Progenitor cell of endocrine pancreas (in vitro differentiated cells): ENCODE measurements at places on chromosomes 1 and 21.

GRCh38 chr21:44614961-44615391 lies 3.1 kb downstream of the KRTAP10-8 start:
- DNase-seq, result no peak

GRCh38 chr21:39332175-39332574 lies 16.7 kb downstream of the HMGN1 start:
- no peak for DNase-seq

DNA sequence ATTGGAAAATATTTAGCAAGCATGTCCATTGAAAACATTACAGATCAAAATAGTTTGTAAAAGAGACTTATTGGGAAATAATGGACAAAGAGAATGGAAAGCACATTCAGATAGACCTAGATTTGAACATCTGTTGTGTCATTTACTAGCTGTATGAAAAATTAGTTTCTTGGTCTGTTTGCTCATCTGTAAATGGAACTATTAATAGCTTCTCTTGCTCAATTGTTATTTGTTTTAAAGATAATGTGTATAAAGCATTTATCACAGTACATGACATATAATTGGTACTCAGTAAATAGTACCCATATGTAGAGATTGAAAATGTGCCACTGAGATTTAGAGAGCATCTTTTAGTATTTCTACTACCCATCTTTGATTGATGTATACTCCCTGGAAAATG lies 25.9 kb downstream of the RPAP2 start:
- DNase-seq, result no peak

- DNase-seq, result no peak
Measured at GRCh38 chr1:42970143-42970542, 11.5 kb upstream of the SLC2A1 start.

- DNase-seq, result no peak
Measured at GRCh38 chr1:169196161-169196560, 89.7 kb downstream of the ATP1B1 start.

DNA sequence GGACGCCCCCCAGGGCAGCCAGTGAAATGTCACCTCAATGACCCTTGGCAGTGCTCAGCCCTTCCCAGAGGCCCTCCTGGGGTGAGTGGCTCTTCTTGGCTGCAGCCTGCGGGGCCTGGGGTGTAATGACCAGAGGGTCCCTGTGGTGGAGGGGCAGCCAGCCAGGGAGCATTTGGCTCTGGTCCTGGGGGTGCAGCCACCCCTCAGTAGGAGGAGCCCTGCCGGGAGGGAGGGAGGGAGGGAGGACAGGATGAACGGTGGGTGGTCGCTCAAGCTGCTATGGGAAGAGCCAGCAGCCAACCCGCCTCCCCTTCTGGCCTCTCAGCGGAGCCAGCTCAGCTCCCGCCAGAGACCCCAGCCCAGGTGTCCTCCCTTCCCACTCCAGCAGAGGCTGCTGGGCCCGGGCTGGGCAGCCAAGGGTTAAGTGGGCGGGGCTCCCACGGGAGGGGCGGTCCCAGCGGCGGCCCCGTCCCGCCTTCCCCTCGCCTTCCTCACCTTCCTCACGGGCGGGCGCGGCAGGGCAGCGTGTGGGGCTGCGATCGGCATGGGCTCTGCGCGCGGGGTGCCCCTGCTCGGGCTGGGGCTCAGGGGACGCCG lies 9.0 kb upstream of the PLCH2 start:
- no peak for DNase-seq

DNA sequence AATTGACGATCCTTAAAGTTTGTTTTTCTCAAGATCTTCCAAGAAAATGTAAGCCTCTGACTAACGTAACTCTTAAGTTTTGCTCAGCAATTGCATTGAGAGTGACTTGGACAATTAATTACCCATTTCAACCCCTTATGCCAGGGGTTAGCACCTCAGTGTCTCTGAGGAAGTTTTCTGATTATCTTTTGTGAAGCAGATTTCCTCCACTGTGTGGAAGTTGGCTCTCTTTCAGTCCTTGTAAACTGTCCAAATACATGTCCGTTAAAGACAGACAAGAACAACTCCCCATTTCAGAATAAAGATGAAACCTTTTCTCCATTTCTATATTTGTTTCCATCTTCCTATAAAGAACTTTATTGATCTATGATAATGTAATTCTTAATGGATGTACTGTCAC lies 296.4 kb upstream of the FMN2 start:
- no peak for DNase-seq

GRCh38 chr1:84259376-84259775 lies 42.1 kb upstream of the SAMD13 start:
- DNase-seq, result no peak

- DNase-seq, result no peak
Measured at GRCh38 chr1:36965275-36966159, 68.8 kb downstream of the GRIK3 start.

DNA sequence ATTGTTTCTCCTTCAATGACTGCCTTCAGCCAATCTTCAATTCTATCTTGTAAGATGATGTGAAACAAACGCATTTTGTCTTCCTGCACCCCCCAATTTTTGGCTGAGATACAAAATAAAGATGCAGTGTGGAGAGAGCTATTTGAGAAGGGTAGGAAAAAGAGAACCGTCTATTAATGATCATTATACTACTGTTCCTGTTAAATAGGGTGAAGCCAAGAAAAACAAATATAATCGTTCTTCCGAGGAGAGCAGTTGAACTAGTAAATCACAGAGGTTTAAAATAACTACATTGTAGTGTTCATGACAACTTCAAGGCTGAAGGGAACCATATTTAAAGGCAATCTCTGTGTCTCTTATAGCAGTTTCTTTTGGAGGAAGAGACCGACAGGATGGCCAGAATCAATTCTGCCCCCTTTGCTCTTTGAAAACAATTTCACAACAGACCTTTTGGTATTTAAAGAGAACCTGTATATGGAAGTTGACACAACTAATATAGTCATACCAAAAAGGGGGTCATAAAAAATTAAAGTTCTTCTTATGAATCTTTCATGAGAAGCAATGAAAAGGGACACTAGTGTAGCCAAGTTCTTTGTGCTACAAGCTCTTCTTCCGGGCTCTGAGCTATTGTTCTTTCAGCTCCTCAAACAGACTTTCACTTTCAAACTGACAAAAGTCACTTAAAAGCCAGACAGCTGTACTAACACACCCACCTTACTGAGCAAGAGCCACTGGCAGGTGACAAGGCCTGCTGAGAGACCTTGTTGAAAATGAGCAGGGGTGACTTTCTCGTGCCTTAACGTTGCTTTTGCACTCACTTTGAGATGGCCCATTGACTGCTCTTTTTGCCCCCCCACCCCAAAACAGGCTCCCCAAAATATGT lies 30.9 kb downstream of the PROX1 start:
- DNase-seq, result no peak

DNA sequence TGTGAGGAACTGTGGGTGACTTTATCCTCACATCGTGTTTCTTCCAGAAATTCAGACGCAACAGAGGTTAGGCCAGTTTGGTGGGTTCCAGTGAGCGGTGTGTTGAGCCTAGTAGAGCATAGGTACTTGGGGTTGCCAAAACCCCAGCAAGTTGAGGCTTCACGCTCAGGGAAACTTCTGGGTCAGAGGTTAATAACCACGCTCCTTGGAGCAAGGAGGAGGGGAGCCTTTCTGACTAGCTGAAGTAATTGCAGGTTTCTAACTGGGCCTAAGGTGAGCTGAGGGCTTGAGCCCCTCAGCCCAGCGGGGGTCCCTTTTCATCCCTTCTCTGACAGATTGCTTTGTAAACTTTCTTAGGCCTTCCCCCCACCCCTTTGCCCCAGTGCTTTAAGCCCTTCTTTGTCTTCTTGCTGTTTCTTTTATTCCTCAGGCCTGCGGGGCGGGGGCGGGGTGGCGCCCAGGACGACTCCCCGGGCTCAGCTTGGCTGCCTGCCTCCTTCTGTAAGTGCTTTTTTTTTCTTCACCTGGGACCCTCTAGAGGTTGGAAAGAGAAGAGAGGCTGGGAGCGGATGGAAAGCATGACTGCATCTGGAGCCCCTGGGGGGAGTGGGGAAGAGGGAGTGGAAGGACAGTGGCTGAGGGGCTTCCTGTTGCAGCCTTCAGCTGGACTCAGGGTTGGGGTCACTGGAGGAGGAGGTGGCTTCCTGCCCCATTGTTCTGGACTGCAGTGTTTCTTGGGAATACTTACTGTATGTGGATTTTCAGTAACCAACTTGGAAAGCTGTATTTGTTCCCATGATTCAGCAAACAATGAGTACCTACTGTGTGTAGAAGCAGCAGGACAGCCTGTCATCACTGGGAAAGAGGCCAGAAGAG lies 1.3 kb upstream of the ZNF436 start:
- peak; percentile 15 for DNase-seq

DNA sequence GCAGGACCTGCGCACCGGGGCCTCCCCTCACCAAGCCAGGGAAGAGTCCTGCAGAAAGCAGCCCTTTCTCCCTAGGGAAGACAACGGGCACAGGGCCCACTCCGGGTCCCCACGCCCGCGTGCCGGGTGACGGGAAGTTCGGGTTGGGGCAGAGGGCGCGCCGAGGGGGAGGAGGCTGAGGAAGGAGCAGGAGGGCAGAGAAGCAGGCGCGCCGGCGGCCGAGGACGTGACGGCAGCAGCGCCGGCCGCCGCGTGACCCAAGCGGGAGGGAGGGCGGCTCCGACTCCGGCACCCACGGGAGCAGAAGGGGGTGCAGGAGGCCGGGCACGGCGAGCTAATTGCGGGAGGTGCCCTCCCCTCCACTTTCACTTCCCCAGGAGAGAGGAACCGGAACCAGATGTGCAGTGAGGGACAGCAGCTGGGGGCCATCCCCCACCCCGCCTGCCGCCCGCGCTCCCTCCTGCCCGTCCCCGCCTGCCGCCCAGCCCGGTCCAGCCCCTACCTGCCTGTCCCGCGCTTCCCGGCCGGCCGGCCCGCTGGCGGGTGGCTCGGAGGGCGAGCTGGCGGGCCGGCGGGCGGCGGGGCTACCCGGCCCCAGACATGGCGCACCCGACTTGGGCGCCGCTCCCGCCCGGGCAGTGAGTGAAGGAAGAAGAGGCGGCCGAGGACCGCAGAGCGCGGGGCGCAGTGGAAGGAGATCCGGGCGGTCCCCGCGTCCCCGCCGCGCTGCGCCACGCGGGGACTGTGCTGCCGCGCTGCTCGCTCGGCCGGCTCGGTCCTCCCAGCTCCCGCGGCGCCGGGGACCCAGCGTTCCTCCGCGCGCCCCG lies 510 bp downstream of the DENND4B start:
- peak; percentile 35 for DNase-seq

- no peak for DNase-seq
Measured at GRCh38 chr21:31194510-31195293, 149.4 kb downstream of the TIAM1 start.

- no peak for DNase-seq
Measured at GRCh38 chr21:40053007-40053406, 185.8 kb downstream of the PCP4 start.

GRCh38 chr1:26070296-26070962 lies 3.0 kb upstream of the TRIM63 start:
- no peak for DNase-seq

GRCh38 chr1:205205055-205205454 lies 6.4 kb downstream of the DSTYK start:
- no peak for DNase-seq

DNA sequence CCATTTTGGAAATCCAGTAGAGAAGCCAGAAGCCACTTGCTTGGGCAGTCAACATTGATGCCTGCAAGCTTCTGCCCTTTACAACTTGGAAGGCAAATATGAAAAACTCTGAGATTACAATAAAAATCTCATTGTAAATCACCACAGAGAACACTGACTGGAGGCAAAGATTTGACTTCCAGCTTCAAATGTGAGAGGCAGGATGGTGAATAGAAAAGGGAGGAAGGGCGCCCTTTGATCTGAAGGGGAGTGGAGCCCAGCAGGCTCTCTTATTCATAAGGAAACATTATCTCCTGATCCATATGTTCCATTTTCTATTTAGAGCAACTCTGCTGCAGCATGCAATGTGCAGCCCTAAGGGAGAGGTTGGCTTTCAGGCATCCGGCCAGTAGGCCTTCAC lies 348.3 kb downstream of the AJAP1 start:
- no peak for DNase-seq

DNA sequence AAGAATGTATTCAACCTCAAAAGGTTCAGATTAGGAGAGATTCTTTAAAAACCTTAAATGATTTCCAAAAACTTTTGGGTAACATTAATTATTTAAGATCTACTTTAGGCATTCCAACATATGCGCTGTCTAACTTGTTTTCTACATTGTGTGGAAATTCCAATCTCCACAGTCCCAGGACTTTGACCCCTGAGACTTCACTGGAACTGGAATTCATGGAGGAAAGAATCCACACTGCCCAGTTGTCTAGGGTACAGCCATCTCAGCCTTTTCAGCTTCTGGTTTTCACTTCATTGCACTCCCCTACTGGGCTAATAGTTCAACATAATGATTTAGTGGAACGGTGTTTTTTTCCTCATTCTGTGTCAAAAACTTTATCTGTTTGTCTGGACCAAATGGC lies 161.5 kb downstream of the IER5 start:
- DNase-seq, result no peak

- DNase-seq, result no peak
Measured at GRCh38 chr21:34989337-34990151, 59.6 kb downstream of the RUNX1 start.

DNA sequence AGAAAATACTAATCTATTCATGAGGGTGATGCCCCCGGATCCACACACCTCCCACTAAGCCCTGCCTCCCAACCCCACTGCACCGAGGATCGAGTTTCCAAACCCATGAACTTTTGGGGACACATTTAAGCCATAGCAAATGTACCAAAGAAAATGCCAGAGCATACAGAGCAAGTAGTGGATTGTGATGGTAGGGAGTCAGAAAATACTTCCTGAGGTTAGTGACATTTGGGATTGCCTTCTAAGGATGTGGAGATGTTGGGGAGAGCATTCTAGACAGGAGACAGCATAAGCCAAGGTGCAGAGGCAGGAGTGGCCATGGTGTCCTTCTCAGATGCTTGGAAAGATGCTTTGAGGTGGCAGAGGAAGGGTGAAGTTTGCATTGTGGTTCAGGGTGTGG lies 32.2 kb downstream of the ANGEL2 start:
- DNase-seq, result no peak

DNA sequence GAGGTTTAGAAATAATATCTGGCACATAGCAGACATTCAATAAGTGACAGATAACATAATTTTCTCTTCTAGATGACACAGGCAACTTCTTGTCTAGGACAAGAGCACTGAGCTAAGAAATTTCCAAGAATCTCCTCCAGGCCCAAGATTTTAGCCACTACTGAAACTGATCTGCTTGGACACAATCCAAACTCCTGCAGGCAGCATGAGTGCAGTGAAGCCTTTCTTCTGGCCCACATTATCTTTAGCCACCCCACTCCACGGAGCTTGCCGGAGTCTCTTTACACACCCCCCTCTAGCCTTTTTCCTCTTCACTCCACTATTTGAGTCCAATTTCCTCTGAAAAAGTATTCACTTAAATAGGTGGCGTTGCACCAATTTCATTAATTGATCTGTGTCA lies 142.9 kb upstream of the DUSP10 start:
- no peak for DNase-seq

DNA sequence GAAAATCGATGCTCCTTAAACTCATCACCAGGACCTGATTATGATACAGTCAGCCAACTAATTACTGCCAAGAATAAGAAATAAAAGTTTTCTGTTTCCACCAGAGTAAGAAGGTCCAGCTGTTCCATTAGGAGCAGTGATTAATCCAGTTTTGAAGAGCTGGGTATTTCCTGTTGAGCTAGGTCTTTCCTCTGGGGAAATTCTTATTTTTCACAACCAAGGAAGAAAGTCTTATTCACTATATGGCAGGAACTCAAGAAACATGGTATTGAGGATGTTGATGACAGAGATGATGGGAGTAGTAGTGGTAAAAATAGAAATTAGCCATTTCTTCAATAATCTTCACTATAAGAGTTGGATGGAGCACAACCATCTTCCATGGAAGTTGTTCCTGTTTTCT lies 374.6 kb upstream of the RUNX1 start:
- no peak for DNase-seq

- no peak for DNase-seq
Measured at GRCh38 chr1:37746806-37747205, 18.1 kb downstream of the EPHA10 start.

- no peak for DNase-seq
Measured at GRCh38 chr21:44052830-44053226, 40.7 kb downstream of the TRAPPC10 start.
